Thoracic aorta (tissue), 2 donors: ENCODE measurements at places on chromosomes 11 and 22. TPM values are rescaled to one million over a fixed set of nuclear protein-coding genes. Genes with fewer than 3 reads are reported as not detected.

GRCh38 chr11:17772704-17773600, 38.4 kb downstream of the KCNC1 start:
- no peak overlapping the region for H3K4me3 ChIP-seq
- no peaks in the 10 kb centered on the region for H3K36me3 ChIP-seq
- H3K27me3 ChIP-seq, result no peaks in the 10 kb centered on the region
- H3K4me1 ChIP-seq, result no peaks in the 10 kb centered on the region
- no peak overlapping the region for H3K27ac ChIP-seq
- DNase-seq, result no peak

GRCh38 chr11:43517518-43517917, 158.8 kb downstream of the TTC17 start:
- H3K4me3 ChIP-seq, result no peak overlapping the region
- no peaks in the 10 kb centered on the region for H3K4me1 ChIP-seq
- H3K27me3 ChIP-seq, result no peaks in the 10 kb centered on the region
- DNase-seq, result no peak

Gene GUCY1A2
- 5.3 TPM for total RNA-seq

Gene OR51Q1
- total RNA-seq, result not detected

Gene YPEL1
- 20.1 TPM for total RNA-seq

DNA sequence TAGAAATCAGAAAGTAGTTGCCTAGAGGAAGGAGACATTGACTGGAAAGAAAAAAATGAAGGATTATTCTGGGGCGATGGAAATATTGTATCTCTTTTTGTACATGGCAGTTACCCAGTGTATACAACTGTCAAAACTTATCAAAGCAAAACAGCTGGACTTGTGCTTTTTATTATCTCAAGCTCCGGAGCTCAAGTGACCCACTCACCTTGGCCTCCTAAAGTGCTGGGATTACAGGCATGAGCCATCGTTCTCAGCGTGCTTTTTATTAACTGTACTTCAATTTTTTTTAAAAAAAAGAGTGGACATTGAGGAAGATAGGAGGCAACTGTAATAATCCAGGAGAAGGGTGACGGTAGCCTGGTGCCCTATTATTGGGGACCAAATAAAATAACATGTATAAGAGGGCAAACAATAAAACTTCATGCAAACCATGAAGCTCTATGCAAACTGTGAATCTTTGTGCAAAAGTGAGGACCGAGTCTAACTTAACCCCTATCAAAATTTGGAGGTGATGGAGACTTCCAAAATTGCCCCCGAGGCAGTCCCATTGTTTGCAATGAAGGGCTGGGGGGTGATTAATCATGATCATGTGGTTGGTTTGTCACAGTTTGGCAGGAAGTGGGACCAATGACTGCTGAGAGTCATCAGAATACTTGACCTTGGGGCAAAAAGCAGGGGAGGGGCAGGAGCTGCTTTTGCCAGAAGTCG, 23.5 kb downstream of the FZD4 start:
- no peak overlapping the region for H3K4me3 ChIP-seq
- DNase-seq, result no peak
- H3K4me1 ChIP-seq, result peaks cover 26% of the 10 kb centered on the region
- peak overlapping the region; percentile 9 for H3K27ac ChIP-seq
- H3K36me3 ChIP-seq, result no peaks in the 10 kb centered on the region
- no peaks in the 10 kb centered on the region for H3K27me3 ChIP-seq

Gene DDTL
- total RNA-seq, result not detected
